Hematopoietic multipotent progenitor cell treated with erythropoietin and hydrocortisone succinate and interleukin-3 and kit ligand, for 6 days (in vitro differentiated cells): ENCODE measurements at places on chromosomes 13 and 19.

DNA sequence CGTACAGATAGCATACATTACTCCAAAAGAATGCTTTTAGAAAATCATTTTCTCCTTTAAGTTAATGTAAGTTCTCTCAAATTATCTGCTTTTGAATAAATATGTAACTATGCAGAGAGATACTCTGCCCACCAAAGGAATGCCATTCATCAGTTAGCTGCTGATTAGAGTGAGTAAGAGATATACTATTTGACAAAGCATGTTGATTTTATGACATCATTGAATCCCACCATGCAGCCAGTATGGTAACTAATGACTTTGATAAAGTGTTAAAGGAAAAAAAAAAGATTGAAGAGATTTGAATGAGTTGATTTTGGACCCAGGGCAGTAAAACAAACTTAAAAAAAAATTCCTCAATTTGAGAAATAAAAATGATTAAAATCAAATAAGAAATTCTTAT, 521.5 kb downstream of the SLITRK6 start:
- no peak for DNase-seq

- no peak for DNase-seq
Measured at GRCh38 chr13:75836441-75836840, 200.3 kb downstream of the LMO7 start.

DNA sequence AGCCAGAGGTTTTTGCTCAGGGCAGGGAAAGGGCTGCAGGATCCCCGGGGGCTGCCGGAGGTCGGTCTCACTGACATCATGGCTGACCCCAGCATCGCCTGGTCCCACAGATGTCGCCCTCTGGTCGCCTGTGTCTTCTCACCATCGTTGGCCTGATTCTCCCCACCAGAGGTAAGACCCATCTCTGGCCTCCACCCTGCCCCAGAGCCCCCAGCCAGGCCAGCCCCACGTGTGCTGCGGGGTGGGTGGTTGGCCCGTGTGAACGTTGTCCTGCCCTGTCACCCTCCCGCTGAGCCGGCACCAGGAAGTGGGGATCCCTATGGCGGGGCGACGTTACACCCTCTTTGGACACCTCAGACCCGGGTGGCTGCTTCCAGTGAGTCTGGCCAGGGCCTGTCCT, 906 bp downstream of the FXYD5 start:
- peak; percentile 44 for DNase-seq

- no peak for DNase-seq
Measured at GRCh38 chr19:392375-392970, 16.5 kb downstream of the C2CD4C start.

DNA sequence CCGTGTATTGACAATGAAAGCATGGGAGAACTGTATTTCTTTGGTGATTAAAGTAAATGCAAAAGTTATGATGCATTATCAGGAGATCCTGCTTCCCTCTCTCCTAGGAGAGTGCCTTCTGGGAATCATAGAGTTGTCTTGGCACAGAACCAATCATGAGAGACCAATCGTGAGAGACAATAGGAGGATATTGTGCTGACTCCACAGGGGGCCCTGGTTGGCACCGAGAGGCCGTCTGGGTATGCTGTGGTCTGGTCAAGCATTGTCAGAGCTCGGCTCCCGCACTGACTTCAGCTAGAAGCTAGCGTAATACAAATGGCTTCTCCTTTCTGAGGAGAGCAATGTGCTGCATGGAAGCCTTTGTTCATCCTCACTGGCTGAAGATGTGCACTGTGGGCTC, 131.5 kb upstream of the GJB6 start:
- no peak for DNase-seq

DNA sequence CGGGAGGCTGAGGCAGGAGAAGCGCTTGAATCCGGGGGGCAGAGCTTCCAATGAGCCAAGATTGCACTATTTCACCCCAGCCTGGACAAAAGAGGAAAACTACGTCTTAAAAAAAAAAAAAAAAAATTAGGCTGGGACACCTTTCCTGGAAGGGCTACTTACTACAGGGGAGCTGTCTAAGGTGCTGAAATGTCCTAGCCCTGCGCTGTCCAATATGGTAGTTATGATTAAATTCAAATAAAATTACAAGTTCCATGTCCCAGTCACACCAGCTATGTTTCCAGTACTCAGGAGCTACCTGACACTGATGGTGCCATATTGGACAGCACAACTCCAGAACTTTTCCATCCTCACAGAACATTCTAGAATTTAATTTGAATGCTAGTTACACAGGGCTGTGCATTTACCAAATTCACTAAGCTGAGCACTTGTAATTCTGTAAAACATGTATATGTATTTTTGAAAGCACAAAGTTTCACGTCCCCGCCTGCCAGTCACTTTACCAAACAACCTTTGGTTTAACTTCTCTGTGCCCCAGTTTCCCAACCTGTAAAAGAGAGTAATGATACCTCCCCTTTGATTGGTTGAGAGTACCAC, 9.2 kb upstream of the ZSCAN22 start:
- DNase-seq: peak; percentile 87

GRCh38 chr13:94827566-94827965, 115.2 kb upstream of the SOX21 start:
- DNase-seq: no peak

- DNase-seq: peak; percentile 48
Measured at GRCh38 chr19:48623556-48624066, 4.3 kb downstream of the SPHK2 start.

- peak; percentile 32 for DNase-seq
Measured at GRCh38 chr19:55704494-55705245, 29.6 kb downstream of the EPN1 start.

- DNase-seq: peak; percentile 61
Measured at GRCh38 chr19:49073514-49074378, 1.2 kb upstream of the KCNA7 start.

DNA sequence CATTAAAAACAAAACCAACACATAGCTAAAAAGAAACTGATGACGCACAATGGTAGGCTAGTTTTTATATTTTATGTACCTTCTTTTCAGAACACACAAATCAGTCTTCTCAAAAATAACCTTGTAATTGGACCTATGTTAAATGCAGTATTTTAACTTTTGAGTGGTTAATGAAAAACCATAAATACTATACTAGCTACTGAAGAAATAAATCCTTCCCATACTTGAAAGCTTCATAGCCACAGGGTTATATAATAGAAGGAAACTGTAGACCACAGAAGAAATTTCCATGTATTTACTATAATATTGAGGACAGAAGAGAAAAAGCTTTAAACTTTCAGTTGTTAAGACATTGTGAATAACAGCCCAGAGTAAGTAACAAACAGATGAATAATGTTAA, 1094.3 kb upstream of the SLC10A2 start:
- no peak for DNase-seq

DNA sequence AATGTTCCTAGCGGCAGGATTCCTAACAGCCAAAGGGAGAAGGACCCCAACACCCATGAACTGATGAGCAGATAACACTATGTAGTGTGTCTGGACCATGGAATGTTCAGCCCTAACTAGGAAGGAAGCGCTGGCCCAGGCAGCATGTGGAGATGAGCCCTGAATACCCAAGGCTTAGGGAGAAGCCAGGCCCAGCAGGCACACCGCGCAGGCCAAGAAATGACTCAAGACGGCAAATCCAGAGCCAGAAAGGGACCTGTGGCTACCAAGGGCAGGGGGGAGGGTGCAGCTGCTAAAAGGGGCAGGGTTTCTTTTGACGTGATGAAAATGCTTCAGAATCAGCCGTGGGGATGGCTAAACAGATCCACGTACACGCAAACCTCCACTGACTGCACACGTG, 20.7 kb upstream of the TINCR start:
- DNase-seq: no peak

- no peak for DNase-seq
Measured at GRCh38 chr13:21885714-21886224, 214.9 kb downstream of the FGF9 start.

DNA sequence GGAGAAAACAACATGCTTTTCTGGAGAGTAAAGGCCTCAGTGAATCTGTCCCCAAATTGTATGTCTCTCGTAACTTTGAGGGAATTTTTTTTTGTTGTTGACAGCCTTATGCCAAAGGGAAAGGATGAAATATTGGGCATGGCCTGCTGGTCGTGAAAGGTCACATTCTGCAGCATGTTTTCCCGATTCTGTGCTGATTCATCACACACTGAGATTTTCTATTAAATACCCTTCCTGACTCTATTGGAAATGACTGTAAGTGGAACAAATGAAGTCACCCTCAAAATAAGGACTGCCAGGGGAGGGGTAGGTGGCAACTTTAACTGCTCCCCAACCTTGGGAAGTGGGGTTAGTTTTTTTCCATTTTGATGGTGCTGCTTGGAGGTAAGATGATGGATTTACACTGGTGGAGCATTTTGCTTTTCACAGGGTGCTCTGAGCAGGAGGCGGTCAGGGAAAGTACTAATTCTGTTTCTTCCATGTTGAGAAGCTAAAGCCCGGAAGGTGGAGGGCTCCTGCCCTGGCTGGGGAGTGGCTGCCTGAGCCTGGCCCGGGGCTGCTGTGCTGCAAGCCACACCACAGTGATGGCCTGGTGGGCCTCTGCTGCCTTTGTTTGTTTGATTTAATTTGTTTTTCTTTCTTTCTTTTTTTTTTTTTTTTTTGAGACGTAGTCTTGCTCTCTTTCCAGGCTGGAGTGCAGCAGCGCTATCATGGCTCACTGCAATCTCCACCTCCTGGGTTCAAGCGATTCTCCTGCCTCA, 116.8 kb upstream of the SPATA13 start:
- DNase-seq: no peak

DNA sequence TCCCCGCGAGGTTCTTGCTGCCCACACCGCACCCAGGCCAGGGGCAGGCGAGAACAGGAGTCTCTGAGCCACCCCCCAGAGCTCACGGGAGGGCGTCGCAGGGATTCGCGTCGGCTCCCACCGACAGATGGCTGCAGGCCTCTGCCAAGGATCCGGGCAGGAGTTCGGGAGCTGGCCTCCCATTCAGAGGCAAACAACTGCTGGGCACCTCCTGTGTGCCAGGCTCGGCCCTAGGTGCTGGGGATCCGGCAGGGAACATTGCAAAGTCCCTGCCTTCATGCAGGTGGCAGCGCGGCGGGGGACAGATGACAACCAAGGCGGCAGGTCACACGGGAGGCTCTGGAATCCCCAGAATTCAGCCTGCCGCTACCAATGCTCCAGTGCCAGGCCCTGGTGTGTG, 25.3 kb downstream of the LRRC4B start:
- no peak for DNase-seq

DNA sequence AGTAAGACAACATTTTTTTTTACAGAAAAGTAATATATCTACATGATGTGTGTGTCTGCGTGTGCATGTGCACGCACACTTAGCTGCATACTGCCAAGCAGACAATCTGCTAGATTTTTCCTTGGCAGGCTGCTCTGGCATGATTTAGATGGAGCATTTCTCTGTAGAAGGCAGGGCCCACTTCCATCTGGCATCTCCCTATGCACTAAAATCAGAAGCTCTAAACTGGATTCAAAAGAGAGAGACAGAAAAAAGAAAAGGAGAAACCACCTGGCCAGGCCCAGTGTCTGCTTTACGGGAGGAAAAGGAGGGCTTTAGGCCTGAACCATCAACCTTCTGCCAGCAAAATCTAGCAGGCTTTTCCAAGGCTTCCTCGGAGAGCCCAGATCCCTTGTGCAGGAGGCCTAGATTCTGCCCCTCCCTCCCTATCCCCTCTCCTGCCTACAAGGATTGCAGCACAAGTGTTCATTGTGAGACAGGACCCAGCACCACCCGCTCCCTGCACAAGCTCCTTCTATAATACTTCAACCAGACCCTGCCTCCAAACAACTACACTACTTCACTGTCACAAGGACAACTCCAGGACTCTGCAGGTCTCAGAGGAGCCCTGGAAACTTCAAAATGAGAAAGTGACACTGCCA, 99.3 kb downstream of the DOCK9 start:
- no peak for DNase-seq

- no peak for DNase-seq
Measured at GRCh38 chr19:48192750-48193149, 22.3 kb downstream of the ZSWIM9 start.

- no peak for DNase-seq
Measured at GRCh38 chr13:24900507-24900906, 136.5 kb downstream of the RNF17 start.
